ENCODE measurements at places on chromosomes 5 and 9.

DNA sequence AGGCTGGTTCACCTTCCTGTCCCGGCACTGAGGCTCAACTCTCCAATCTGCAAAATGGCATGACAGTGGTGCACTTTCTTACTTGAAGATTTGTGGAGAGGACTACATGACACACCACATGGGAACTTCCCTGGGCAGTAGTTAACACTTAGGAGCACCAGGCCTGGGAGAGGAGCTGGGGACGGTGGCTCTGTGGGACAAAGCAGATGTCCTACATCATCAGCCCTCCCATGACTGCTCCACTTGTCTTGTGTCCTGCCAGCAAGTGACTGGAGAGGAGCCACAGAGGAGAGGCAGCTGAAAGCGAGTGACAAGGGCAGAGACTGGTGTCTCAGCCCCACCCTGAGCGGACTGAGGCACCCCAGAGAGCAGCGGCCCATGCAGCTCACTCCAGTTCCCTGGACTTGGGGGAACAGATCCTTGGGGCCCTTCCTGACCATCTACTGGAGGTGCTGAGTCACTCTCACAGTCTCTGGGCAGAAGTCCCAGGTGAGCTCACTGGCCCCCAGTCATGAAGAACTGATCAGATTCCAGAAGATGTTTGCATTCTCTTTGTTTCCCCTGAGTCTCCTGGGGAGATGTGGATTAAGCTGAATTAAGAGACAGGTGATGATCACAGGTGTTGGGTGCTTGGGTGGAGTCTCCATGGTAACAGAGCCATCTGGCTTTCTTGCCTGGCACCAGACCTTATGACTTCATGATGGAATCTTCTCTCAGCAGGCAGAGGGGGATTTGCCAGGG, 13.2 kb upstream of the SLC25A48 start:
- no peak for DNase-seq

GRCh38 chr5:55903121-55903701, 52.1 kb downstream of the IL31RA start:
- no peak for DNase-seq

- DNase-seq = peak; percentile 67
Observed at GRCh38 chr5:158976035-158976434, 123.7 kb downstream of the EBF1 start.

DNA sequence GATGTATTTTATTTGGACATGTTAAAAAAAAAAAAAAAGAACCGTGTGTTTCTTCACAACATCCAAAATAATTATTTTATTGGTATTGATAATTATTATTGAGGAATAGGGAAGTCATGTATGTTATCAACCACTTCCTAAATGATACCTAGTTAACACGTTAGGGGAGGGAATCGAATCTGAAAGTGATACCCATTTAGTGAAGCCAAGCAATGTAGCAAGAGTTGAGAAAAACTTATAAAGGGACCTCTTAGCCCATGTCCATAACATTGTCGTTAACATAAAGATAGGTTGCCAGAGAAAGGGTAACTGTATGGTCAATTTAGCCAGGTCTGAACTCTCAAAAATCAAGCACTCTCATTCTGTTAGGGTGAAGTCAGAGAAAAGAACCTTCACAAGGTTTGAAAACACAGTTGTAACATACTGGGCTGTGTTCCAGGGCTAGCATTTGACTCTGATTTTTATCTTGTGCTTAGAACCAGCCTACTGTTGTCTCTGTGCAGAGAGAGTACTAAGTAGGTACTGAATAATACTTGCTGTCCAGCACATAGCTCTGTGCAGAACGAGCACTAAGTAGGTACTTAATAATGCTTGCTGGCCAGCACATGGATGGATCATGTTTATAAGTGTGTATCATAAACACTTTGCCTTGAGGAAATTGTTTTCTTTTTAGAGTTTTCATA, 60.4 kb downstream of the GHR start:
- no peak for DNase-seq

DNA sequence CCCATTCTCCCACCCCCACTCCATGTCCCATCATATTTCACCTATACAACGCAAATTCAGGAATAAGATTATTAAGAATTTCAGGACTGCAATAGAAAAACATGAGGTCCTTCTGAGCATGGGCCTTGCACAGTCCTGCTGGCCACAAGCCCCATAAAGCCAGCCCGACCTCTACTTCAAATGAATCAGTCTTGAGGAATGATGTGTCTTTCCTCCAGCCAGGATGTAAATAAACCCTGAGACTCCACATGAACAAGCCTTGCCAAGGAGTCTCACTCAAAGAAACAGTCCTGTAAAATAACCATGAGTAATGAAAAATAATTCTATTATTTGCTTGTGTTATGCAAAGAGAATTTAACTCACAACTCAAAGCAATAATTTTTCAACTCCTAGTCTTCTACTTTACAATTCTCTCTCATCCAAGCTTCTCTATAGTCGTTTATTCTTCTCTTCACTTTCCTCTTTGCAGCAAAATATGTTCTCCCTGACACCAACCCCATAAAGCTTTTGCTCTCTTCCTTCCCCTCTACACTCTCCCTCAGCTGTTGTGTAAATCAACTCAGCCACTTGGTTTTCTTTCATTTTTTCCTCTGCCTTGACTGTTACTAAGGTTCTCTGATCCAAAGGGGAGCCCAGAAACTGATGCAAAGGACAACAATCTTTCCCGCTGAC, 140.1 kb upstream of the MOCS2 start:
- DNase-seq = no peak

DNA sequence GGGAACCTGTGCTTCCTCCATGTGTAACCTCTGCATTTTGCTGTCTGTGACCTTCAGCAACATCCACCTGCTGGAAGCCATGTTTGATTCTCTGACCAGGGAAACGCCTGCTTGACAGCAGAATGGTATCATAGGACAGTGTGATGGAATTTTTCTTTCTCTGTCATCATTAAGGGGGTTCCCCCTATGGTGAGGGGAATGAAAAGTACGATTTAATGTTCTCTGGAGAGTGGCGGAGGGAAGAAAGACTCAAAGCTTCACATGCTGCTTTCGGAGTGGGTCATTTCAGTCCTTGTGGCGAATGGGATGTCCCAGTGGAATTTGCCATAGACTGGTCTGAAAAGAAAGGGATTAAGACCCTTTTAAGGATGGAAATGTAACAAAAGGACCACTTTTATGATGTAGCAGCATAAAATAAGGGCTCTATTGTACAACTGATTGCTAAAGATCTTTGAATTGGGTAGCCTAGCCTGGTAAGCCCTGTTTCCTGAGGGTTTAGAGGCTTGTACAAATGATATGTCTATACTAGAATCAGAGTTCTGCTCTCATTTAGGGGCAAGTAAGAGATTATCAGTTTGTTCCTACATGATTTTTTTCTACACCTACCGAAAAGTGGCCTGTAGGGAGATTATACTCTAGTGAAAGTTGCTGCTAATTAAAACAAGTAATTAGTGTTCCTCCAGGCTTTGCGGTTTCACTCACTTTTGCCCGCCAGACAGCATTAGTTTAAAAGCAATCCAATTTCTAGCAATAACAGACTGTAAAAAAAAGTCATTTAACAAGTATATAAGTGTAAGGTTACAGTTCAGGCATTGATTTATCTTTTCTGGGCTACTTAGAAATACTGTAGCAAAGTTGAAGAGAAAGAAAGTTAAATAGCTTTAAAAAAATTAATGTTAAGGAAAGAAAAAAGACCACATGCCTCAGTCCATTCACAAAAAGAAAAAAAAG, 904.5 kb downstream of the NR2F1-AS1 start:
- no peak for DNase-seq

DNA sequence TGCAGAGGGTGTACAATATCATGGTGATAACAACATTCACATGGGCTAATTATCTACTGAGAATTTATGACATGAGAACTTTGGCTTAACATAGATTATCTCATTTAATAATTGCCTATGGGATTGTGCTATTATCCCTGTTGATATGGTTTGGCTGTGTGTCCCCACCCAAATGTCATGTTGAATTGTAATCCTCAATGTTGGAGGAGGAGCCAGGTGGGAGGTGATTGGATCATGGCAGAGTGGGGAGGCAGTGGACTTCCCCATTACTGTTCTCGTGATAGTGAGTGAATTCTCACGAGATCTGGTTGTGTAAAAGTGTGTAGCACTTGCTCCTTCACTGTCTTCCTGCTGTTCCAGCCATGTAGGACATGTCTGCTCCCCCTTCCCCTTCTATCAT, 186.4 kb downstream of the TRIM32 start:
- DNase-seq = no peak

GRCh38 chr9:125415583-125416460, 154.2 kb downstream of the GAPVD1 start:
- DNase-seq = no peak

DNA sequence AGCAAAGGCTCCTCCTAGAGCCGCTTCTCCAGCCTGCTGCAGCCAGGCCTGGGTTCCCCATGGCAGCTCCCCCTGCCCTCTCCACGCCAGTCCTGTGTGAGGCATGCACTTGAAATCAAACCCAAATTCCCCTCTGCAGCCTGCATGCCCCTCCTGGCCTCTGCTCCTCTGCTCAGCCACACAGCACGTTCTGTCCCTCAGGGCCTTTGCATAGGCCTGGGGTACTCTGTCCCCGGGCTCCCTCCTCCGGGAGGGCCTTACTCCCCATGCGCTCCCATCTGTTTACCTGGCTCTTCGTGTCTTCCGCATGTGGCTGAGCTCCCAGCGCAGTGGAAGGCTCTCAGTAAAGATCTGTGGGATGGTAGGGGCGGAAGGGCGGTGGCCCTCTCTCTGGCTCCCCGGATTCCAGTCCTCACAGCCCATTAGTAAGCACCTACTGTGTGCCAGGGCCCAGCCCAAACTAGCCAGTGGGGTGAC, 203.5 kb upstream of the IER5L start:
- no peak for DNase-seq

GRCh38 chr9:68692519-68692918, 12.5 kb upstream of the PIP5K1B start:
- no peak for DNase-seq

GRCh38 chr5:128199104-128199503, 115.5 kb downstream of the SLC12A2 start:
- no peak for DNase-seq

DNA sequence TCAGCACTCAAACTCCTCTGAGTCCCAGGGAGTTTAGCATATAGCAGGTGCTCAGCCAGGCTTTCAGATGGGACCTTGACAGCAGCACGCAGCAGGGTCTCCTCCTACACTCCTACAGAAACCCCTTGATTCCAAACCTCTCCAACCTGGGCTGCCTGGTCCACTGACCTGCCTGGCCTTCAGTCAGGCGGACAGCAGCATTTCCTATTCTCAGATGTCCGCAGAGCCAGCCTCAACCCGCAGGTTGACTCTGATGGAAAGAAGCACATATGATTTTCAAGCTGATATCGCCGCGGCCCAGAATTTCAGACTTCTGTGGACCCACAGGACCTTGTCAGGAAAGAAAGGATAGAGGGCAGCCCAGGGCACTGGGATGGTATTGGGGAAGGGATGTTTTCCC, 5.3 kb upstream of the SLC25A48 start:
- DNase-seq = no peak

GRCh38 chr5:127358284-127358683, 67.7 kb downstream of the MEGF10 start:
- no peak for DNase-seq

DNA sequence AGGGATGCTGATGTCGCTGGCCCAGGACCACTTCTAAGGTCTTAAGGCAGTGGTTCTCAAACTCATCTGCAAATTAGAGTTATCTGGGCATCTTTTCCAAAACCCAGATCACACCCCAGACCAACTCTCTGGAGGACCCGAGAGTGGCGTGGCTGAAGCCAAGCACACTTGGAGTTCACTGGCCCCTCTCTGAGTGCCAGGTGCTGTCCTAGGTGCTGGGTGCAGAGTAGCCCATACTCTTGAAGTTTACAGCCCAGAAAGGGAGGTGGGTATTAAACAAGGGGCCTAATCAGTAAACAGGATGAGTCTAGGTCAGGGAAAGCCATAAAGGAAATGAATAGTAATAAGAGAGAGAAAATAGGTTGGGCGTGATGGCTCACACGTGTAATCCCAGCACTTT, 17.6 kb downstream of the CAMK2A start:
- no peak for DNase-seq

GRCh38 chr9:25691786-25692185, 13.5 kb upstream of the TUSC1 start:
- no peak for DNase-seq

DNA sequence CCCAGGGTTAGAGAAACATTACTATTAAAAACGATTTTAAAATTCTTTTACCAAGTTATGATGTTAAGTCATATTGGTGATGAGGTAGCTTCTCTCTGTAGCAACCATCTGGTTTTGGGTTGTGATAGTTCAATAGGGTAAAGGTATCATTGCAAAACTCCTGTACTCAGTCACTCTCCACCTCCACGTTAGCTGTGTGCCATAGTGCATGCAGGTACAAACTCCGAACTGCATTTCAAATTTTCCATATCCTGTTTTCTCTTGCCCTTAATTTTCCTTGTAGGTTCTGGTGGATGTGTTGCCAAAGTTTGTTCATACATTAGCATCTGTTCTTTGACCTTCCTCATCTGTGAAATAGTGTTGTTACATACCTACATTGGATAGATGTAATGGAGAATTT, 53.1 kb upstream of the ARRDC3 start:
- no peak for DNase-seq

DNA sequence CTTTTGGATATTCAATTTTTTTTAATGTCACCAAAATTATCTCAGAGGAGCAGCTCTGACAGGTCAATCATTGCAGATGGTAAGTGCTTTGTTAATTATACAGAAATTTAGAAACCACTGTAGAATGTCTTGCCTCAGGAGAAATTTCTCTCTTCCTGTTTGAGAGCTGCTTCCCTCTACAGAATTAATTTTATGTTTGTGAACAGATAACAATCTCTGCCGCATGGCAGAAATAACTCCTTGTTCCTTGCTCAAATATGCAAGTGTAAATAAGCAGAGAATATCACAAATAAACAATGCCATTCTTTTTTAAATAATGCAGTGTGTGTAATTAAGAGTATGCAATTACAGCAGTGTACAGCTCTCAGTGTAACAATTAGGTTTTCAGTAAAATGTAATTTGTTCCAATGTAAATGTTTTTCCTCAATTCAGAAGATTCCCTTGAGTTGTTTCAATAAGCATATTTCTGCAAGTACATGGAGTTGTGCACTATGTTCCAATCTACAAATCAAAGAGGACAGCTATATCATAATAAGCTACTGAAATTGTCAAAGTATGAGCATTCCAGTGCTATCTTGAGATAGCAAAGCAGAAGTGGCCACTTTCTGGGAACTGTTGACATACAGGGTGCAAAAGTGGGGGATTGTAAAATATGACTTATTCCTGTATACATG, 1012.8 kb downstream of the MAT2B start:
- no peak for DNase-seq

DNA sequence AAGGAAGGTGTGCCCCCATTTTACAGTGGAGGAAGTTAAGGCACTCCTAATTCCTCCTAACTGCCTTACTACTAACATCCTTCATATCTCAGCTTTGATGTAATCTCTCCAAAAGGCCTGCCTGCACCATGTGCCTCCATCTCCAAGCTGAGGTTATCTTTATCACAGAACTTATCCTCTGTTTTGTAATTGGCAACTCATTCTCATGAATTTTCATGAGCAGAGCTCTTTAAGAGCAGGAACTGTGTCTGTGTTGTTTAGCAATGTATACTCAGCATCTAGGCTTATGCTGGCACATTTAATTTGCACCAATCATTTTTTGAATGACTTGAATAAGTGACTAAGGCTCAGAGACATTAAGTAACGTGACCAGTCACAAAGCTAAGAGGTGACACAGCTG, 147.9 kb upstream of the VLDLR start:
- no peak for DNase-seq
